ENCODE measurements at places on chromosomes 12 and 14.

DNA sequence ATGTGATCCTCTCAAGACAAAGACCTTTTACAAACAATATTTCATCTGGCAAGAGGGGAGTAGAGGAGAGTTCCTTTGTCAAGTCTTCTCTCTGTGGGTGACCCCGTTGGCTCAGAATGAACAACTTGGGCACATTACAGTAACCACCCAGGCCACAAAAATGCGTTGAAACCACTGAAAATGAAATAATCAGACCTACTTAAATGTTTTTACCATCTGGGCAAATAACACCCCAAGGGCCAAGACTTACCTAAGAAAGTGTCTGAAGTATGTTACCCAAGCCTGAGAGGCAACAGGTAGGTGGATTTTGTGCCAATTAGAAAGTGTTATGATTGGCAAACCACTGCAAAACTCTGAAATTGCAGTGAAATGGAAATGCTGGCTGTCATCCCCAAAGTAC is 1.3 kb downstream of the TC2N start:
- no peak for DNase-seq

GRCh38 chr12:56684745-56685359 is 3.2 kb downstream of the PTGES3 start:
- no peak for DNase-seq

GRCh38 chr12:93740751-93741150 is 63.6 kb downstream of the CRADD start:
- DNase-seq = no peak

- DNase-seq = peak; percentile 92
These were observed at the start of gene TM9SF1 for GRCh38 chr14:24195186-24196070. TM9SF1 (minus strand) TSS chr14:24195441; CDS start chr14:24195019, 422 bp downstream.

DNA sequence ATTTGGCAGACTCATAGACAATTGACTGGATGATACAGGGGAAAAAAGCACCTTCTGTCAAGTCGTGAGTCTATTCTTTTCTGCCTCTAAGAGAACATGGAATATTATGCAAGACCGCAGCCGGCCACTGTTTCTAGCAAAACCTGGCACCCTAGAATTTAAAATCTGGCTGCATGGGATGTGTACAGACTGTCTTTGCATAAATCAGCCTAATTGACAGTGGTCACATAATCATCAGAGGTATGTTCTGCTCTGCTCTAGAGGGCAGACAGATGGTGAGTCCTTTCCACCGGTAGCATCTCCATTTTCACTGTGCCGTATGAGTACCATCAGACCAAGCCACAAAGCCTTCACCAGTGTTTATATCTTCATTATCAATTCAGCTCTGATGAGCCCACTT is 80.6 kb downstream of the KCNK10 start:
- no peak for DNase-seq

DNA sequence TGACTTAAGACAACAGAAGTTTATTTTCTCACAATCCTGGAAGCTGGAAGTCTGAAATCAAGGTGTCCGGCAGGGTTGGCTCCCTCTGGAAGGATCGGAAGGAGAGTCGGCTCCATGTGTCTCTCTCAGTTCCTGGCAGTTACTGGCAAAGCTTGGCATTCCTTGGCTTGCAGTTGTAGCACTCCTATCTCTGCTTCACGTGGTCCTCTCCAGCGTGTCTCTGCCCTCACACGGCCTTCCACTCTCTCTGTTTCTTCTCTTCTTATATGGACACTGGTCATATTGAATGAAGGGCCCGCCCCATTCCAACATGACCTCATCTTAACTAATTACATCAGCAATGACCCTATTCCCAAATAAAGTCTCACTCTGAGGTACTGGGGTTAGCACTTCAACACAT is 60.1 kb upstream of the TUNAR start:
- DNase-seq = no peak

- peak; percentile 14 for DNase-seq
These were observed 64.2 kb downstream of the ELK3 start for GRCh38 chr12:96258104-96258961.

Data from CD4-positive, CD25-positive, alpha-beta regulatory T cell (primary cell).